ENCODE measurements at places on chromosomes 4 and X.
A peak's percentile ranks its signal among the peaks of the same experiment; 100 is the strongest.

DNA sequence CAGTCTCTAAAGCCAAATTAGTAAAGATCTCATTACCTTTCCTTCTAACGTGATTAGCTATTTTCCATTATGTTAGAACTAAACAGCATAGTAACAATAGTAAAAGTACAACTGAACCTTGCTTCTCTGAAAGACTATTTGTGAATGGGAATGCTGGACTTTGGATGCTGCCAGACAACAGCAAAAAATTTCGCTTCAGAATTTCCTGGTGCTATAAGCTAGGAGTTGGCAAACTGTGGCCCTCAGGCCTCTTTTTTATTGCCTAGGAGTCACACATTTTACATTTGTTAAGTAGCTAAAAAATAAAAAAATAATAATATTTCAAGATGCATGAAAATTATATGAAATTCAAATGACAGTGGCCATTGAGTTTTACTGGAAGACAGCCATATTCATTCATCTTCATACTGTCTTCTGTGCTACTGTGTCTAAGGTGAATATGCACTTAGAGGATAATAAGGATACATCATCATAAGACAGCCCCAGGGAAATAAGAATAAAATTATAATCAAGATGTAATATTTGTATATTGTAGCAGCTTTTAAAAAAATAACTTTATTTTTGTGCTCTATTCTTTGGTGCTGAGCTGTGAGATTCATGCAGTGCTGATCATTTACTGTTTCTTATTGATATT is 34.6 kb downstream of the RASGEF1B start:
- DNase-seq = no peak

DNA sequence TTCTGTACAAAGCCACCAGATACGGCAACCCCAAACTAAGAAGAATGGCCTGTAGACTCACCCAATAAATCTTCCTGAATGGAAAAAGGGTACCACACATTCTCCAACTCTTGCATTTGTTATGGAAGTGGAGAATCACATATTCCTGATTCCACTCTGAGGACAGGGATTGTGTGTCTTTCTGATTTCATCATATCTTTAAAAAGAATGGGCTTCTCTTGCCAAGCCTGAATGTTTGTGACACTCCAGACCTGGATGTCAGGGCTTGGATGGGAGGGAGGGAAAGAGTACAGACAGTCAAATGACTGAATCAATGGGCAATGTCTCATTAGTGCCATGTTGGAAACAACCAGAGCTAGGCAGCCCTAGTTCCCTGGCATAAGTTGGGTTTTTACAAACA is 77.4 kb downstream of the PLAC1 start:
- no peak for DNase-seq

GRCh38 chr4:1983846-1984405 is 24.8 kb downstream of the NELFA start:
- DNase-seq = no peak

DNA sequence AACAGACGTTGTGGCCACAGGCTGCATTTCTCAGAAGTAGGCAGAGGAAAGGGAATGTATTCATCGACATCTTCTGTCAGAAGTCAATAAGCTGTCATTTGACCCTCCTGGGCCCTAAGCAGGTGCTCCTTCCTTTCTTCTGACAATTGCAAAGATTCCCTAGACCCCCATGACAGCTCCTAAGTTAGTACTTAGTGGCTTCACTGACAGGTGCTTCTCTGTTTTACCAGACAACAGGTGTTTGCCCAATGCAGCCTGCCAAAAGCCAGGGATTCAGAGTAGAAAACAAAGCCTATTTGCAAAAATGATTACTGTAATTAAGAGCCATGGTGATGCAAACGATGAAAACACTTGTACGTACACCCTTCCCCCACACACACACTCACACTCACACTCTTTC is 7.5 kb upstream of the FGF5 start:
- DNase-seq = no peak

DNA sequence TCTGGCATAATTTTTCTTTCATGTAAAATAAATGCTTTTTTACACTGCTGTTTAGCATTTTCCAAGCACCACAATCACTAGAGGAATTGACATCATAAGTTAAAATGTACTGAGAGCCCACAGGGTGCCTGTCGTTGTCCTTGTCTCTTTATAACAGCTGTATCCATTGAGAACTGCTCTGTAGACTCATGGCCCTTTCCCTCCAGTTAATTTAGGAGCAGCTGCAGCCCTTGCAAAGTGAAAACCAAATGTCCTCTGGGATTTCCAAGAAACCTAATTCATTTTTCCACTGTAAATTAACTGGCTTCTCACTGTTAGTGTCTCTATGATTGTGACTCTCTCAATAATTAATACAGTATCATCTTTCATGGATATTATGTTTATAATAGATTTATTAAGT is 185.9 kb downstream of the SLC4A4 start:
- DNase-seq = no peak

- no peak for DNase-seq
Measured at GRCh38 chr4:171340258-171340657, 472.9 kb upstream of the GALNTL6 start.

DNA sequence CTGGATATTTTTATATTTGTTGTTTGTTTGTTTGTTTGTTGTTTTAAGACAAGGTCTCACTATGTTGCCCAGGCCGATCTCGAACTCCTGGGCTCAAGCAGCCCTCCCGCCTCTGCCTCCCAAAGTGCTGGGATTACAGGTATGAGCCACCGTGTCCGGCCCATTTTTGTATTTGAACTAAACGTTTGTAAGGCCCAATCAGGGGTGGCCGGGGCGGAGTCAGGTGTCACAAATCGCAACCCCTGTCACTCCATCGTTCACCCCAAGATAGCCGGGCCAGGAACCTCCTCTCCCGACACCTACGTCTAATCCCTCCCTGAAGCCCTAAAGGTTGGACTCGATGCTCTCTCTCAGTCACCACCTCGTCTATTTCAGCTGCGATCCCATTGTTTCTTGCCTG is 722 bp upstream of the EFHC2 start:
- DNase-seq = peak; percentile 71
